ENCODE measurements at places on chromosomes 7 and 10.

DNA sequence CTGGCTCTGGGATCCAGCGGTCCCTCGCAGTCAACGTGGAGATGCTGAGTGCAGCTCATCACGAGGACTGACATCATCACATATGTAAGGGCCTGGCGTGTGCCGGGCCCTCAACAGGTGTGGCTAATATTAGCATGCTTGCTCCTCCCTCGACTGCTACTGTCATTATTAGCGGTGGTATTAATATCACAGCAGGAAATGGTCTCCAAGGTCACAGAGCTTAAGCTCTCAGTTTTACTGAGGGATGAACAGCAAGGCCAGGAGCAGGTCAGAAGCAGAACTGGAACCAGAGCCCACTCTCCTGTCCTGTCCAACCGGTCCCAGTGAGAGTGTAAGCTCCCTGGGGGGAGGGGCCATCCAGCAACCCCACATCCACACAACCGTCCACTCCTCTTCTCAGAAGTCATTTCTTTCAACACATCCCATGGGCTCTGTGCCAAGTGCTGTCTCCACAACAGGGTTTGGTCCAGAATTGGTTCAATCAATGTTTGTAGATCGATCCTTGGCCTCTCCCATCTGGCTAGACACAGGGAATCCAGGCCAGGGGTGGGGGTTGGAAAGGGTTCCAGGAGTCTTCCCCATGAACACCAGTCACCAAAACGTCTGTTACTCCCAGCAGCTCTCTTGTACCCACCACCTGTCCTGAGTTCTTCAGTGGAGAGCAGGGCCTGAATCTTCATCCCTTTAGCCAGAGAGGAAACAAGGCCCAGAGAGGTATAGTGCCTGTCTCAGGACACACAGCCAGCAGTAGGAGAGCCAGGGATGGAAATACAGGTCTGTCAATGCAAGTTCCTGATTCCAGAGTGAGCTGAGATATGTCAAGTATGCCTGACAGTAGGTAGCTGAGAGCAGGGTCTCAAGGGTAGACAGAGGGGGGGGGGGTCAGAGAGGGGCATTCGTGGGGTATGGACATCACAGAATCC is 45.3 kb upstream of the ZMIZ1 start:
- peak; percentile 22 for DNase-seq

GRCh38 chr10:133487085-133487484 is 33.3 kb downstream of the SCART1 start:
- no peak for DNase-seq

GRCh38 chr10:11331046-11331577 is 280.3 kb downstream of the USP6NL start:
- peak; percentile 70 for DNase-seq

DNA sequence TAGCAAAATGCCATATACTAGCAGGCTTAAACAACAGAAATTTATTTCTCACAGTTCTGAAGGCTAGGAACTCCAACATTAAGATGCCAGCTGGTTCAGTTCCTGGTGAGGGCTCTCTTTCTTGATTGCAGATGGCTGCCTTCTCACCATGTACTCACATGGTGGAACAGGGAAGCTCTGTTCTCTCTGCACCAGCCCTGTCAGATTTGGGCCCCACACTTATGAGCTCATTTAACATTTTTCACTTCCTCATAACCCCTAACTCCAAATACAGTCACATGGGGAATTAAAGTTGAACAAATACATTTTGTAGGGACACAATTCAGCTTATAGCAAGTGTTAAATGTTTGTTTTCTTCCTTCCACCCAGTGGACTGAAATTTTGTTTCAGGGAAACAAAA is 218.6 kb upstream of the TAC1 start:
- DNase-seq: no peak

GRCh38 chr10:127832501-127832900 is 60.2 kb downstream of the CLRN3 start:
- DNase-seq: no peak

DNA sequence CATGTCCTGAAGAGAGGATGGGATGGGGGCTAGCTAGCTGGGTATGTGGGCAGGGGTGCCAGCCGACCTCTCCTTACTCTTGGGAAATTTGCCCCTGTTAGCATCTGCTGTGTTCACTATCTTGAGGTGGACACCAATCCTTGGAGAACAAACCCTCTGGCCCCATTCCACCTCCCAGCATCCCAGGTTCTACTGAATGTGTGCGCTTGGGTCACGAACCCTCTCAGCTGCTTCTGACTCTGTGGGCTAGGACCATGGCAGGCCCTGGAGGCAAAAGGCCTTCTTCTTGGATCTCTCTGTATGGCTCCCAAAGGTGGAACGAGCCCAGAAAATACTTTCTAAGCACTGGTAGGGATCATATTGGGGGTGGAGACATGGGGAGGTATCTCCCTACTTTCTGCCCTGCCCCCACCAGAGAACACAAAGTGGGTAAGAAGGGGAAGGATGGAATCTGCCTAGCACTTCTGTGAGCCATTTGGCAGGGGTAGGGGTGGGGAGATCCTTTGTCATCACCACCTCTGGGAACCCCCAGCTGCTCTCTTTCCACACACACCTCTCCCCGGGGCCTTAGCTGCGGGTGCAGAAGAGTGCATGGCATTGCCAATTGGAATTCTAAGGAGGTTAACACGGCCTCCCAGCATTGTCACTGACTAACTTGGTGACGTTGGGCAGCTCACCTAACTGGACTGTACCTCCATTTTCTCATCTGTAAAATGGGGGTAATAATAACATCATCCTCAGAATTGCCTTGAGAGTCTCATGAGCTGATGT is 7.7 kb downstream of the UNC5B start:
- no peak for DNase-seq

GRCh38 chr7:77465256-77465655 is 49.1 kb upstream of the GSAP start:
- DNase-seq: no peak

- no peak for DNase-seq
Observed at GRCh38 chr7:34622182-34622581, 35.8 kb upstream of the NPSR1 start.

GRCh38 chr7:32298408-32299132 is 191.6 kb downstream of the LSM5 start:
- no peak for DNase-seq

DNA sequence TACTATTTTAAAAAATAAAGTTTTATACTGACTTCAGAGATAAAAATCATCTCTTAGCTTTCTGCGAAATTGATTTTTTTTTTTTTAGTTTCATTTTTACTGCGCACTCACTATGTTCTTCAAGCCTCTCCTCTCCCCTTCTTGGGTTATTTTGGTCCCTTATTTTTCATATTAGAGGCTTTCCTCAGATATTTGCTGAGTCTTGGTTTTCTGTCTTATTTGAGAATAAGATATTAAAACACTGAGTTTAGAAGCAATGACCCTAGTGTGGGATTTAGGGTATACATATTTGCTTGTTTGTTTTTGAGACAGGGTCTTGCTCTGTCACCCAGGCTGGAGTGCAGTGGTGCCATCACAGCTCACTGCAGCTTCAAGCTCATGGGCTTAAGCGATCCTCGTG is 59.9 kb downstream of the SND1 start:
- no peak for DNase-seq

DNA sequence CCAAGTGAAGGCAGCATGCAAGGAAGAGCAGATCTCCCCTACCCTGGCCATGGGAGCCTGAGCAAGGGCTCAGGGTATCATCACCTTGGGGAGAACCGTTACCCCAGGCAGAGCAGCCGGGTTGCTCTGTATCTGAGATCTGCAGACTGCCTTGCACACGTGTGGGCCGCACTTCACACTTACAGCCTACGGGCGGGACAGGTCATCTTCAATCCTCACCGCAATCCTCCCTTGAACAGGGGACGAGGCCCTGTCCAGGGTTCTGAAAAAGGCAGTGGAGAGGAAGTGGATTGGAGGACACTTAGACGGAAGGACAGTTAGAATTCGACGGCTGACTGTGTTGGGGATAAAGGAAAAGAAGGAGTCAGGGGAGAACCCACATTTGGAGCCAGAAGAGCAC is 51.4 kb downstream of the NPS start:
- no peak for DNase-seq

GRCh38 chr10:119079599-119080520 is 757 bp downstream of the EIF3A start:
- peak; percentile 73 for DNase-seq

DNA sequence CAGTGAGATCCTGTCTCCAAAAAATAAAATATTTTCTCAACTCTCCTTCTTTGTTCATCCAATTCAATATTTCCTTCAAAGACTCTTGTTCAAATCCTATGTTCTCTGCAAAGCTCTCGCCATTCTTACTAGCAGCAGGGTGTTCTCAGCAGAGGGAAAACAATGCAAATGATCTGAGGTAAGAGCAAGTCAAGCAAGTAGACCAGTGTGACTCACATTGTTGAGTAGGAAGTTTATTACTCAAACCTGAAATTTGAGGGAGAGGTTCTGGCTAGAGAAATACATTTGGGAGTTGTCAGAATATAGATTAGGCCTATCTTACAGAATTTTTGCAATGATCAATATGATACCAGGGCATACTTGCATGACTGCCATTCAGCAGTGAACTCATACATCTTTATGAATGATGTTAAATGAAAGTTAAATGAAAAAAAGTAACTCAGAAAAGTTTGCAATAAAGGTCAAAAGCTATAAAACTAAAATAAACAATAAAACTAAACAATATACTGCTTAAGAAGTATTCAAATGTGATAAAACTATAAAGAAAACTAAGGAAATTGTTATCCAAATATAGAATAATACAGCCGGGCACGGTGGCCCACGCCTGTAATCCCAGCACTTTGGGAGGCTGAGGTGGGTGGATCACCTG is 5.8 kb downstream of the IDE start:
- no peak for DNase-seq

DNA sequence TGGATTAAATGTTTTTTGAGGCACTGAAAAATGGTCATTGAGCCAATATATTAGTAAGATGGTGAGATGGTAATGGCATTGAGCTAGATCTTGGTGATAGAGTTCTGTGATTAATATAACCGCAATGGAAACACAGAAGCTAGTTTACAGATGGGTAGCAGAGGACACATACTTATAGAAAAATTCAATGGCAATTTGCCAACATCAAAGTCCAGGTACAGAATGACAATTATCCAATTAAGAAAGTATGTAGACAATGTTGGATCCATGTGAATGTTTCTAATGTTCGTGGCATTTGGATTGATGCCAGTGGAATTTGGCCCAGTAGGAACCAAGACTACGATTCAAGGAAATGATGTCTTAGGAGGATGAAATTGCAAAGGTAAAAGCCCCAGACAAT is 187.8 kb downstream of the GNAT3 start:
- DNase-seq: no peak

- DNase-seq: no peak
Observed at GRCh38 chr10:124224331-124225028, 131.1 kb upstream of the CHST15 start.

- peak; percentile 64 for DNase-seq
Observed at GRCh38 chr10:119516381-119517234, 25.9 kb downstream of the RGS10 start.

All from hematopoietic multipotent progenitor cell treated with erythropoietin and hydrocortisone succinate and interleukin-3 and kit ligand, for 8 days (in vitro differentiated cells).